ENCODE measurements at places on chromosomes 12 and 14.

DNA sequence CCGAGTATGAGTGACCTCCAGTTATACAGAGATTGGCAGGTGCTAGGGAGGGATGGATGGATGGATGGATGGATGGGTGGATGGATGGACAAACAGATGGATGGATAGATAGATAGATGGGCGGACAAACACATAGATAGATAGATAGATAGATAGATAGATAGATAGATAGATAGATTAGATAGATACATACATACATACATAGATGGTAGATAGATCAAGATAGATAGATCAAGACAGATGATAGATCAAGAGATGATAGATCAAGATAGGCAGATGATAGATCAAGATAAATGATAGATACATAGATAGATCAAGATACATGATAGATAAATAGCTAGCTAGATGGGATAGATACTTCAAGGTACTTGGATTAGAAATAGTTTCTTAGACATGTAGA, 18.6 kb upstream of the RFLNA start:
- DNase-seq, result no peak

DNA sequence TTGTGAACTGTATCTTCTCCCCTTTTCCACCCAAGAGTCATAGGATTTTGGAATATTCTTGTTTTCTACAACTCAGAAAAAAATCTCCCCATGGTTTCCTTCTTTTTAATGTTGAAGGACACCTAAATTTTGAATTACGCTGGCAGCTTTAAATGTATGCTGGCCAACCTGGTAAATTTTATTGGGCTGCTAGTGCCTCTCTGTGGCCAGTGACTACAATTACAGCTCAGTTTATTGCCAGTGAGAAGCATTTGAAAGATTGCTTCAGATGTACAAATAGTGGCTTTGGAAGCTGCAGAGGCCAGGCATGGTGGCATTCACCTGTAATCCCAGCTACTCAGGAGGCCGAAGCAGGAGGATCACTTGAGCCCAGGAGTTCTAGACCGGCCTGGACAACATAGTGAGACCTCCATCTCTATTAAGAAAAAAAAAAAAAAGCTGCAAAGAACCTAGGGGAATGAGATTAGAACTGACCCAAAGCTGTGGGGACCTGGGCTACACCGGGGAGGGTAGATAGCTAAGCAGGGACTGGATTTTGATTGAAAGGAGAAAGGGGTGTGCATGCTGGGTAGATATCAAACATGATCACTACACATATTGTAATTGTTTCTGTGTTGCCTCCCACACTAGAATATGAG, 7.6 kb upstream of the RAB21 start:
- peak; percentile 46 for DNase-seq

- no peak for DNase-seq
Measured at GRCh38 chr12:32515137-32515873, 115.9 kb downstream of the FGD4 start.

DNA sequence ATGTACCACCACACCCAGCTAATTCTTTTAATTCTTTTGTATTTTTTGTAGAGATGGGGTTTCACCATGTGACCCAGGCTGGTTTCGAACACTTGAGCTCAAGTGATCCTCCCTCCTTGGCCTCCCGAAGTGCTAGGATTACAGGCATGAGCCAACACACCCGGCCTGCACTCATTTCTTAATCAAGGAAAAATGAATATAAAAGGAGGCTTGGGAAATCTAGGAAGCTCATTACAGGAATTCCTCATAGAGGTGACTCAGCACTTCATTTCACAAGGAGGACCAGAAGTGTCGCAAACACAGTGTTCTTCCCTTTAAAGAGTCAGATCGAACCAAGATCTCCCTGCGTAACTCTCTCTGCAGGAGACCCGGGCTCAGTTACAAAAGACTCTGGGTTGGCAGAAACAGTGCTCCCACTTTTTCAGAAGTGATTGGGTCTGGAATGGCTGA, 30.3 kb downstream of the NFKBIA start:
- DNase-seq, result peak; percentile 98

Data from AG09309 (cell line).